ENCODE measurements at places on chromosomes 5 and 9.

GRCh38 chr9:90943341-90943740 lies 141.7 kb downstream of the SYK start:
- no peak for DNase-seq

- peak; percentile 65 for DNase-seq
Observed at GRCh38 chr5:181181650-181182565, 23.1 kb downstream of the TRIM7 start.

DNA sequence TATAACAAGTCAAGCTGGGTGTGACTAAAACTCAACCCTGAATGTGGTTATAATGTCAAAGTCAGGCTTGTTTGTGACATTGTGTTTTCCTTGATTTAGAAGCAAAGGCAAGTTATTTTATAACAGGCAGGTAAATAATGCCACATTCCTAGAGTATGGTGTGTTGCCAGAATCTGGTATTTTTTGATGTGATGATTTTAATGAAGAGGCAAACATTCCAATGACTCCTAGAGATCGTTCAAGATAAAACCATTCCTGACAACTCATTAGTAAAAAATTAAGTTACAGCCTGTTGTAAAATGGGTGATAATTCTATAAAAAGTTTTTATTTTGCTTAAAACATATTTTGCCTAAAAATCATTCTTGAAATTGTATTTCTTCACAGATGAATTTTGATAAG lies 60.0 kb downstream of the RAB14 start:
- DNase-seq, result no peak

GRCh38 chr5:67409126-67409777 lies 212.7 kb upstream of the CD180 start:
- no peak for DNase-seq

DNA sequence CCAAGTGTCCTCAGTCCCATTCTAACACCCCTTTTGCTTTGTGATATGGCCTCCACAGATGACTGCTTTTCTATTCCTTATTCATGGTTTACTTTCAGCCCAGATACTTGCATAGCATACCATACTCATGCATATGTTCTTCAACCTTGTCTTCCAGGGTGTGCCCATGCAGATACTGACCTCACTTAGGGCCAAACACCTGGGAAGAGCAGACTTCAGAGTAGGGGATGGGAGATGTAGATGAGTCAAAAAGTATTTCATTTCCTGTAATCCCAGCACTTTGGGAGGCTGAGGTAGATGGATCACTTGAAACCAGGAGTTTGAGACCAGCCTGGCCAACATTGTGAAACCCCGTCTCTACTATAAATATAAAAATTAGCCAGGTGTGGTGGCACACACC lies 58.3 kb downstream of the NRG2 start:
- no peak for DNase-seq

GRCh38 chr5:39755452-39755851 lies 330.7 kb upstream of the DAB2 start:
- no peak for DNase-seq

GRCh38 chr9:83177747-83178146 lies 114.8 kb upstream of the RASEF start:
- DNase-seq, result no peak

- no peak for DNase-seq
Observed at GRCh38 chr9:117234103-117234502, 180.8 kb downstream of the ASTN2 start.

GRCh38 chr5:150114773-150115408 lies 28.5 kb upstream of the CSF1R start:
- DNase-seq, result no peak

DNA sequence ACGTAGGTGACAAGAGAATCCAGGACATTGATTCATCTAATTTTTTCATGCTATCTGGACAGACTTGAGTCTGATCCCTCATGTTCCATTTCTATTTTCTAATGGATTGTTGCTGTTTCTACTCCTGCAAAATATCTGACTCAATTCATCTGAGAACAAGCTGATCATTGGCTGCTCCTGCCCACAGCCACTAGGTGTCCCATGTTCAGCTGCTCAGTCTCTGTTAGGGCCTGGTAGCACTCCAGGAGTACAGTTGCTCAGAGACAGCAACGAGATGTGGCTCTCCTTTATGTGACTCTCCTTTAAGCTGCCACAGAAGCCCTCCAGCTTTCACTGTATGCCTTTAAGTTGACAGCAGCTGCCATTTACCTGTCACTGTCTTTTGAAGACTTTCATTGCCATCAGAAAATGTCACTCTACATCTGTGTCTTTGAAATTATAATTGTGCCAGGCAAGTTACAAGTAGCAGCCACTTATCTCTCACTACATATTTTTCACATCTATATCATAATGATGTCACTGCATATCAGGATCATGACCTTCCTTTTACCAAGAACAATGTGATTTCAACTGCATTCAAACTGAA lies 1944.2 kb upstream of the NUDT12 start:
- DNase-seq, result no peak

DNA sequence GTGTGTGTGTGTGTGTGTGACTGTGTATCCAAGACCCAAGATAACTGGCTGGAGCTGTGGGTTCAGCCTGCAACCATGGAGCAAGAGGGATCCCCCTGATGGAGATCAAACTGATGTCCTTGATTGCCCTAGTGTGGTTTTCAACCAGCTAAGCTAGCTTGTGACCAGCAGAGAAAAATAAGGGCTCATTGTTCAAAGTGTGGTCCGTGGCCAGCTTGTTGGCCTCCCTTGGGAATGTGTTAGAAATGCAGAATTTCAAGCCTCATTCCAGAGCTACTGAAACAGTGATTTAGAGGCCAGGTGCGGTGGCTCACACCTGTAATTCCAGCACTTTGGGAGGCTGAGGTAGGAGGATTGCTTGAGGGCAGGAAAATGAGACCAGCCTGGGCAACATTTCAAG lies 79.9 kb downstream of the ACER2 start:
- DNase-seq, result no peak

DNA sequence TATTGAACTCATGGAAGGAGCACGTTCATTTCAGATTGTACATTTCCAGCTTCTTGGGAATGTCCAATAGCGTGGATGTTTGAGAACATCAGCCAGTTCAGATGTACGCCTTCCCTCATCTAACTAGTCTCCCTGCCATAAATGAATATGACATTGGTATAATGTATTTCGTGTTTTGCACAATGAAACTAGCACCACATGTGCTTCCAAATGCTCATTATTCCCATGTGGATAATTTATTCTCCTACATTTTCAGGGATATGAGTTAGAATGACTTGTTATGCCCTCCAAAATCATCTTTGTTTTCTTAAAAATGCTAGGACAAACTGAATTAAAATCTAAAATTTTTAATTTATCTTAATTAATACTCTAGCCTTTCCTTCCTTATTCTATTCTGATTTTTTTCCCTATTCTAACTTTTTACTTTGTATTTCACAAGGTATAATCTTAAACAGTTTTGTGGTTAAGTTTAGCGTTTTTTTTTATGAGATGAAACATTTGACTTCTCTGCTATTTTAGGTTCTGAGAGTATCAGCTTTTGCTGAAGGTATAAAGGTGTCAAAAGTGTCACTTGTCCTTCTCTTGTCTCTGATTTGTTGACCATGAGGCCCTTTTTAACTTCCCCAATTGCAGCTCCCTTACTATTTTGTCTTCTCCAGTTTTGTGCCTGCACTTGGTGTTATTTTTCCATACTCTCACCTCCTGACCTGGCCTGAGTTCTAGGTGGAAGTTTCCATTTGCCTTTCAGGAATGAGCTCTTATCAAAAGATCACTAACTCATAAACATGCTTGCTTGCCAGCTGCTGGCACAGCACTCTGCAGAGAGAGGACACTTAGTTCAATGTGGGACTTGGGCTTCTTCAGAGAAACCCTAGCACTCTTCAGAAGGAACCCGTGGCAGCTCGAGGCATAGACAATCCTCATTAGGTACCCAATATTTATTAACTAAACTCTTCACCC lies 106.8 kb downstream of the FRMD3 start:
- no peak for DNase-seq

GRCh38 chr9:114207034-114207810 lies 51.9 kb downstream of the COL27A1 start:
- DNase-seq, result no peak

GRCh38 chr5:141940695-141941271 lies 17.1 kb downstream of the DELE1 start:
- DNase-seq, result no peak
